WTC11 (cell line): ENCODE measurements at places on chromosomes 3 and 15. TPM values are rescaled to one million over a fixed set of nuclear protein-coding genes. Genes with fewer than 3 reads are reported as not detected.

DNA sequence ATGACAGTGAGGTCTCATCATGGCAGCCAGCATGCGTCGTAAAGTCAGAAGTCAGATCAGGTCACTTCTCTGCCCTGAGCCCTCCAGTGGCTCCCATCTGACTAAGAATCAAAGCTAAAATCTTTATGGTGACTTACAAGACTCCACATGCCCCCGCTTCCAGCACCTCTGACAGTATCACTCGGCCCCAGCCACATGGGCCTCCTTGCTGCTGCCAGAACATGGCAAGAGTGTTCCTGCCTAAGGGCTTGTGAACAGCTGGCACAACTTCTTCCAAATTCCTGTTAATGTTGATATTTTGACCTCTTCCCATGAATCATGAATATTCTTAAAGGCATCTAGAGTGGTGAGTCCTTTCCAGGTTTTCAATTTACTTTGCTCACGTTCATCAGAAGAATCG lies 20.5 kb downstream of the POLR2M start:
- 0 out of 2 replicates have a peak, but pooled peaks cover 3% of the 10 kb centered on the region for H3K36me3 ChIP-seq
- H3K27me3 ChIP-seq, result no peaks in the 10 kb centered on the region
- H3K4me1 ChIP-seq, result peaks cover 7% of the 10 kb centered on the region; the same call in 1 of the 2 replicates

The C15orf62 gene
- total RNA-seq, result 0.46 to 0.92 TPM (median 0.72 TPM) in 3 replicates

DNA sequence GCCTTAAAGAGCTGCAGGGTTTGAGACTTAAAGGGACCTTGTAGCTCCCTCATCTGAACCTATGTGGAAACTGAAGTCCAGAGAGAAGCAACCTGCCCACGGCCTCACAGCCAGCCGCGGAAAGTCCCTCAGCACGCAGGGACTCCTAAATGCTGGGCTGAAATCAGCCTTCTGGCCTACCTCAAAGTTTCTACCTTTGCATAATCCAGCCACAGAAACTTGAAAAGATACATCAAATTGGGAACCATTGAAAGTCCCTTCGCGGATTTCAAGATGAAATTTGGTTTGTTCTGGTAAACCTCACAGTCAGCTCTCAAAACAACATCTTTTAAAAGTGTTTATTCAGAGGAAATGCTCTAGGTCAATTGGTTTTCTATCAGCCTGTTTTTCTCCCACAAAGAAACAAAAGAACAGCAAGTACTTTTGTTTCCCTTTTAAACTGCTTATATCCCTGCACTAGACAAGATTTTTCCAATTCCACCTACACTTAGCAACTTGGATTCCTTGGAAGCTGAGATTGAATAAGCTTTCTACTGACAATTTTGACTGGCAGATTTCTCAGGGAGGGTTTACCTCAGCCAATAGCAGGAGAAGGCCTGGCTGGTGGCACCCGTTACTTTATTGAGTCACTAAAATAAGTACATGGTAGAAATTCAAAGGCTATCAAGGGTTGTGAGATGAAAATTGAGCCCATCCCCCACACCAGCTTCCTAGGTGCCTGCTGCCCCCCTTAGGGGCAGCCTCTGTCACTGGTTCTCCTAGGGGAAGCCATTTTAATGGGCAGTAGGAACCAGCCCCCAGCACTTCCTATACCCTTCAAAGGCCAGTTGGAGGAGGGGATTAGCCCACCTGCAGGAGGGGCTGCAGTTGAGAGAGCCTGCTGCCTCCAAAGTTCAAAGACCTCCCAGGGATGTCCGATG lies 171.2 kb downstream of the ADAMTS17 start:
- no peak for DNase-seq
- no peaks in the 10 kb centered on the region; the same call in 1 of the 2 replicates for H3K36me3 ChIP-seq
- no peaks in the 10 kb centered on the region for H3K27me3 ChIP-seq

The SEMA3B gene
- total RNA-seq, result 7.3 to 9.0 TPM (median 8.7 TPM) in 3 replicates

The TMEM207 gene
- total RNA-seq, result not detected in 3 replicates
